ENCODE measurements at places on chromosomes 1 and 21.
A peak's percentile ranks its signal among the peaks of the same experiment; 100 is the strongest.

DNA sequence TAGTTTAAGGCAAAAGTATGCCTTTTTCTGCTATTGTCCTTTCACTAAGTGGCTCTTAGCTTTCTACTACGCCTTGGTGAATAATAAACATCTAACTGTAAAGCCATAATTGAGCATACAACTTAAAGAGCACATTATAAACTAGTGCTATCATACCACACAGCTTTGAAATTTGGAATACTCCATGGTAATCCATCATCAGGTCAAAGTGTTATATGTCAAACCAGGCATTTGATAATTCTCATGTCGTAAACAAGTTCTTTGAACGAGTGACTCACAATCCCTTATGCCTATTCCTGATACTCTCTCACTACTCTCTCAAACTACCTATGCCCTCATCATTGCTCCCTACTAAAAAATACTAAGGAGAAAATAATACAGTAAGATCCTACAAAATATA is 60.3 kb upstream of the FMN2 start:
- DNase-seq, result no peak

- DNase-seq, result peak; percentile 11
Measured at GRCh38 chr1:11693024-11693590, 1.6 kb downstream of the DRAXIN start.

DNA sequence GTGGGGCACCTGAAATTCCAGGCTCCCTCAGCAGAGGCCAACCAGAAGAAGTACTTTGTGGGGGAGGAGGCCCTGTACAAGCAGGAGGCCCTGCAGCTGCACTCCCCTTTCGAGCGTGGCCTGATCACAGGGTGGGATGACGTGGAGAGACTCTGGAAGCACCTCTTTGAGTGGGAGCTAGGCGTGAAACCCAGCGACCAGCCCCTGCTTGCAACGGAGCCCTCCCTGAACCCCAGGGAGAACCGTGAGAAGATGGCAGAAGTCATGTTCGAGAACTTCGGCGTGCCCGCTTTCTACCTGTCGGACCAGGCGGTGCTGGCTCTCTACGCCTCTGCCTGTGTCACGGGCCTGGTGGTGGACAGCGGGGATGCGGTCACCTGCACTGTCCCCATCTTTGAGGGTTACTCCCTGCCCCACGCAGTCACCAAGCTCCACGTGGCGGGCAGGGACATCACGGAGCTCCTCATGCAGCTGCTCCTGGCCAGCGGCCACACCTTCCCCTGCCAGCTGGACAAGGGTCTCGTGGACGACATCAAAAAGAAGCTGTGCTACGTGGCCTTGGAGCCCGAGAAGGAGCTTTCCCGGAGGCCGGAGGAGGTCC is 634 bp downstream of the ACTRT2 start:
- no peak for DNase-seq

- no peak for DNase-seq
Measured at GRCh38 chr1:211035821-211036380, 98.0 kb downstream of the KCNH1 start.

DNA sequence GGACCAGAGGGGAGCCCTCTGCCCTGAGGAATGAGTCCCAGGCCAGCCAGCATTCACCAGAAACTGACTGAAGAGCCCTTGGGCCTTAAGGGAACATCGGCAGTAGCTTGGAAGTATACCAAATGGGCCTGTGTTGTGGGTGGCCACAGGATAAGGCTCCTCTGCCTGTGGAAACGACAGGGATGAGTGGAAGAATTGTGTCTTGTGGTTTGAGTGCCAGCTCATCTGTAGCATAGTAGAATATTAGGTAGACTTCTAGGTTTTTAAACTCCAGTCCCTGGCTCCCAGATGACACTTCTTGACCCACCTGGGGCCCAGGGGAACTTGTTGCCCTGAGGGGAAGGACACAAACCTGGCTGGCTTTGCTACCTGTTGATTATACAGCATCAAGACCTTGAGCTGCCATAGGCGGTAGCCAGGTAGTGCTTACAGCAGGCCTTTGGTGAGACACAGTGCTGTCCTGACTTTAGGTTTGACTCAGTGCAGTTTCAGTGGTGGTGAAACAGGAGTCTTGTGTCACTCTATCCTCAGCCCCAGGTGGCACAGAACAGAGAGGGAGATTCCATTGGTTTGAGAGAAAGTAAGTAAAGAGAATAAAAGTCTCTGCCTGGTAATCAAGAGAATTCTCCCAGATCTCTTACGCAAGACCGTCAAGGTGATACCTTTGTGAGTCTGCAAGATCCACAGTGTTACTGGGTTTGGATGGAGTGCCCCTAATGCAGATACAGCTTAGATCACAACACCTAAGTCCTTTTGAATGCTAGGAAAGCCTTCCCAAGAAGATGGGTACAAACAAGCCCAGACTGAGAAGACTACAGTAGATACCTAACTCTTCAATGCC is 50.2 kb downstream of the RABGAP1L start:
- DNase-seq, result no peak

DNA sequence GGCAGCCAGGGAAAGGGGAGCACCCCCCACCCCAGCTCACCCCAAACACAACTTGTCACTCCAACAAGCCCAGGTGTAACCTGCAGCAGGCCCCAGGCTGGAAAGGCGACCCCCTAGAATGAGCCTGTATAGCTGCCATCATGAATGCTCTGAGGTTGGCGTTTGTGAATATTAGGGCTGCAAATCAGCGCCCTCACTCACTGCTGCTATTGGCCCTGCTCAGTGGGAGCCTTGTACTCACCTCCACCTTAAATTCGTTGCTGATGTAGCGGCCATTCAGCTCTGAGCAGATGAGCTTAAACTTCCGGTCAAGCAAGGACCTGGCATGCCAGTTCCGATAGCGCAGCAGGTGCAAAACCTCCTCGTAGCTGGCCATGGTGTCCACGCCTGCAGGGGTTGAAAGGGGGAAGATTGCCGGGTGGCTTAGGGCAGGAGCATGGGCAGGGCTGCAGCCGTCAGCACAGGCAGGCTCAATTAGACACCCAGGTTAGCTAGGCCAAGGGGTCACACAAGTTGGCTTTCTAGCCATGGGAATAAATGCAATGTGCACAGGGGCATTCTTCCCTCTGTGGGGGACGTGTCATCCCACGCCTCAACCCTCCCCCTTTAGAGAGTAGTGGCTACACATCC is 81.7 kb downstream of the PIK3CD start:
- DNase-seq, result no peak

All from activated T-helper 1 cell treated with anti-CD3 and anti-CD28 coated beads, Interleukin-2, amount 50 U/mL, for 16 hours (primary cell).